A549 treated with GW870086 at 1 μM for 4 hours (cell line): ENCODE measurements at places on chromosomes 16 and 17. TPM values are rescaled to one million over a fixed set of nuclear protein-coding genes. Genes with fewer than 3 reads are reported as not detected.

ESRP2 gene
- total RNA-seq: 0.08 to 0.19 TPM (median 0.17 TPM) in 4 of 5 replicates, not detected in the other

TM4SF5 gene
- total RNA-seq: 0.40 to 1.3 TPM (median 0.70 TPM) in 5 replicates

CDH1 gene
- 3.9 to 5.1 TPM (median 4.2 TPM) in 5 replicates for total RNA-seq

FN3K gene
- total RNA-seq: 8.2 to 9.1 TPM (median 8.9 TPM) in 5 replicates

GPS2 gene
- total RNA-seq: 84.7 to 101 TPM (median 95.3 TPM) in 5 replicates

WFDC1 gene
- 0.22 TPM in 1 of 5 replicates, not detected in the others for total RNA-seq

PRAC1 gene
- not detected in 5 replicates for total RNA-seq

MT4 gene
- not detected in 5 replicates for total RNA-seq

CACNA1H gene
- total RNA-seq: 12.4 to 19.8 TPM (median 18.4 TPM) in 5 replicates
